ENCODE measurements at places on chromosomes 13 and 19.

DNA sequence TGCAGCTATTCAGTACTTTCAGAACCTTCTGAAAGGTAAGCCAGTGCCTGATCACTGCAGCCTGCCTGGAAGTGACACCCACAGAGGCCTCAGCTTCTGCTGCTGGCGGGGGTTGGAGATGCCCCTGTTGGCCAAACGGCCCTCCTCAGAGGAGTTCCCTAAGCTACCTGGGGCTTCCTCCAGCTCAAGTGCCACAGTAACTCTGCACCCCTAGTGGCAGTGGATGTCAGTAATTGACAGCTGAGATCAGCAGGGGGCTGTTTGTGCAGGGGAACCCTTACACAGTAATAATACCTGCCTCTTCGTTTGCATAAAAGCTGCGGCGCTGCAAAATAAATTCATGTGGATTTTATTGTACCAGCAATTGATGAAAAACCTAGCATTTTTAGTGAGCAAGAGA is 28.9 kb downstream of the TDRD12 start:
- DNase-seq = no peak

DNA sequence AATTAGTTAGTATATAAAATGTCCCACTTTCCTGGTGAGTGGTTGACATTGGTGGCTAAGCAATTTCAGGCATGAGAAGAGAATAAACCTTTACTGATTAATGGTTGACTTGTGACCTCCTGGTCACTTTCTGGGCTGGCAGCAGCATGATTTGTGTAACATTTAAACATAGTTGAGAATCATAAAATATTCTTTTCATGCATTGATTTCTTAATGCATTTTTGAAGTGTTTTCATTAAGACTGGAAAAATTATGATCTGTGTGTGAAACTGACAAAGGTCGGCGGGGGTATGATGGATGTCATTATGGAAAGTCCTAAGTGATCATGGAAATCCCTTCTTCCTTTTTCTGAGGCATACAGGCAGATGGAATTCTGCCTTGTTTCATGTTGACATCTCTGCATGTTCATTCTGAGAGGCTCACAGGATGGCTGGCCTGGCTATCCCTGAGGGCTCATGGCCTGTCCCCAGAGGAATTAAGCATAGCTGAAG is 98.7 kb upstream of the RNF113B start:
- DNase-seq = no peak

DNA sequence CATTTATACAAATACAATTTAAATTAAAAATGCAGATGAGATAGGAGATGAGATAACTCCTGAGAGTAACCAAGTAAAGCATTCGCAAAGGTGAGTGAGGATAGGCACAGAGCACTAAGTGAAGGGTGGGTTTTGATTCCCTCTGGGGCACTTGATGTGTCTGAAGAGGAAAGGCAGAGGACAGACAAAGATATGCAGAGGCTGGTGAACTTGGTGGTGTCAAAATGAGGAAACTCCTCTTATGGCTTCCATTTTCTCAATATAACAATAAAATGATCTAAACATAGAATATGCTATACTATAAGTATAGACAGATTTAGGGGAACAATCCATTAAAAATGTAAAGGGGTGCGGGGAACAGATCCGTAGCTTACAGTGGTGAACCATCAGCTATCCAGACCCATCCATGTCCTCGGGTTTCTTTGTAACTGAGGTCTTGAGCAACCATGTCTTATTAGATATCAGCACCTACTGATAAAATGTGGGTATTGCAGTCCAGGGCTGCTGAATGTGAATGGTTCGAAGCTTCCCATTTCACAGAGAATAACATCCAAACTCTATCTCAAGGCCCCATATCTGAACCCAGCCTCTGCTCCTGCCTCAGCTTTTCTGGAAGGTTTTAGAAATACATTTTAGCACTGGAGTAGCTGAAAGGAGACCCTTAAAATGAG is 73.9 kb upstream of the SLC10A2 start:
- no peak for DNase-seq

DNA sequence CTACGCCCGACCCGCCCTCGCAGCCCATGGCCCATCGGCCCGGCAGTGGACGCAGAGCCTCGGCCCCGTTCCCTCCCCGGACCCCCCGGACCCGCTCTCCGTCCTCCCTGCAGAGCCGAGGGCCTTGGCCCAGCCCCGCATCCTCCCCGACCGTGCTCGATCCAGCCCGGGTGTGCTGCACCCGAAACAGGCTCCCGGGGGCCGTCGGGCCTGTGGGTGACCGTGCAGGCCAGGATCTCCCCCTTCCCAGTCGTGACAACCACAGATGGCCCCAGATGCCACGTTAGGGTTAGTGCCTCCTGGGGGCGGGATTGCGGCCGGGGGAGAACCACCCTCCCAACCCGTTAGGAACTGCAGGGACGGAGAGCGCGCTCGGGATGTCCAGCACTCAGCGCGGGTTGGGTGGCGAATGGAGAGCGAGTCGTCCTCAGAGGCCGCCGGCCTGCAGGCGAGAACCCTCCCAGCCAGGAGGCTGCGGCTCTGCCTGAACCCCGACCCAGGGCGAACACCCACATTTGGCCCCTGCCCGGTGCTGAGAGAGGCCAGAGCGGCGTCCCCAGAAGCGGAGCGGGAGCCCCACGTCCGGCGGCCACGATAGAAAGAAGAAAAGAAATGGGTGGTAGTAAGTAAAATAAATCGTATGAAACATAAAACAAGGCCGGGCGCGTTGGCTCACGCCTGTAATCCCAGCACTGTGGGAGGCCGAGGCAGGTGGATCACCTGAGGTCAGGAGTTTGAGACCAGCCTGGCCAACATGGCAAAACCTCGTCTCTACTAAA is 6.7 kb upstream of the MADCAM1 start:
- peak; percentile 67 for DNase-seq

DNA sequence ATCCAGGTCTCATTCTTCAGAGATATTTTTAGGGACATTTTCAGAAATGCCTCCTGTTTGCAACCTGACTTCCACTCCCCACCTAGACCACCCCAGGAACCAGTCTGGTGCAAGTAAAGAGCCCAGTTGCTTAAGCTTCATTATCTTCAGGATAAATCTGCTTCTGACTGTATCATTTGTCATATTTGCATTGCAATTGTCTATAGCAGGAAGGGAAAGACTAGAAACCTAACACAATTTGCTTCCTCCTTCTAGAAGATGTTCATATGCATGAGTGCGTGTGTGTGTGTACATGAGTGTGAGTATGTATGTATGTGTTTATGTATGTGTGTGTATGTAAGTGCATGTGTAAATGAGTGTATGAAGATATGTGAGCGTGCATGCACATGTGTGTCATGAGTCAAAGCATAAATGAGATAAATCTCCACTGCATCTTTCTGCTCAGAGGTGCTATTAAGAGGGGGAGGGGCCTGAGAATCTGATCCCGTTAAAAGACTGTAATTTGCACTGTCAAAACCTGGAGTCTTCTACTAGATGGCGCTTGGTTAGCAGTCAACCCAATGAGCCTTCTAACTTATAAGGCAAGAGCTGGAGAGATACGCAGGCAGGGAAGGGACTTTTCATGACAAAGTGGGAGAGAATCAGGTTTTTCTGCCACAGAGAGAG is 178.8 kb upstream of the KL start:
- DNase-seq = no peak

All from left hindlimb (tissue), 1 donor.